ENCODE measurements at places on chromosomes 3 and 15. TPM values are rescaled to one million over a fixed set of nuclear protein-coding genes. Genes with fewer than 3 reads are reported as not detected.

DNA sequence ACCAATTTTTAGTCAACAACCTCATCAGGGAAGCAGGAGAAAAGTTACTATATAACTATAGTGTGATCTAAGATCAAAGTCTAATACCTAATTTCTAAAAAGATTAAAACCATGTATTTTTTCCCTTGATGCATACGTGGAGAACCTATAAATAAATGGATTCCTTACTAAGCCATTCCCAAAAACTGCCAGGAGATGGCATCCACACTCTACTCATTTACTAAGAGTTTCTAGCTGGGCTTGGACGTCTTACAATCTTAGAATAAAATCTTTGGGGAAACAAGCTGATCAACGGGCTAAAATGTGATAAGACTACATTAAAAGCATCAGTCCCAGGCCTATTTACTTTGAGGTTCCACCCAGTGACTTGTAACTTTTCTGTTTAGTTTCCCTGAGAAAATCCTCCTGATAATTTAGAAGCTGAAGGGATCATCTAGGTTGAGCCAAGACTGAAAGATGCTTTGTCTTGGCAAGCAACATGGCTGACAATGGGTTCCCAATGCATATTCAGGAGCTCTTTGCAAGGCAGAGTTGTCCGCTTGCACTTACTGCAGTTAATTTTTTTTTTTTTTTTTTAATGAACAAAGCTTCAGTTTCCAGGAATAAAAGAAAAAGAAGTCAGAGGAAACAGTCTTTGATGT lies 85.5 kb upstream of the FGF12 start:
- DNase-seq, result peak; percentile 72

GRCh38 chr15:75663931-75664421 lies 16.3 kb downstream of the SNX33 start:
- DNase-seq, result no peak

- no peak for DNase-seq
Measured at GRCh38 chr15:90497912-90498311, 31.8 kb upstream of the CRTC3 start.

- DNase-seq, result no peak
Measured at GRCh38 chr15:36653851-36654250, 74.4 kb downstream of the CDIN1 start.

- DNase-seq, result no peak
Measured at GRCh38 chr3:43770426-43771103, 79.8 kb downstream of the ABHD5 start.

DNA sequence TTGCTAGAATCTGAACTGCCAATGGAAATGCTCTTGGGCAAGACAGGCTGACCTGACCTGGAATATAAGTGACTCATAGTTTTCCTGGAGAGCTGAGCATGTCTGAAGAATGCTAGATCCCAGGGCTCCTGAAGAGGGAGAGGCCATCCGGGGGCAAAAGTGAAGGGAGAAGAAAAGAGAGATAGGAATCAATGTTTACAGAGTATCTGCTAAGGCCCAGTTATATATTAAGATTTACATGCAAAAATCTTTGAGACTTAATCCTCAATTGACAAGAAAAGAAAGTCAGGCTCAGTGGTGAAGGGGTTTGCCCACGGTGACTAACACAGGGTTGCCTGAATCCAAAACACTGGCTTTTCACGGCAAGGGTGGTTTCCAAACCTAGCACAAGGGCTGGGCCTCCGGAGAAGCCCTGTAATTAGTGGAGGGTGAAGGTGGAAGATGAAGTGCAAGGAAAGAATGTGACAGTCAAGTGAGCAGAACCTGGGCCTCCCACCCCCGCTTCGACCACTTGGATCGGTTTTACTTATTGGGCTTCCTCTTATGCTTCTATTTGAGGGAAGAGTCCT lies 91.7 kb upstream of the FGF12 start:
- no peak for DNase-seq

The SCN11A gene
- total RNA-seq, result not detected

Measured in A673 (cell line).